ENCODE measurements at places on chromosomes 1 and 21.
A peak's percentile ranks its signal among the peaks of the same experiment; 100 is the strongest.

DNA sequence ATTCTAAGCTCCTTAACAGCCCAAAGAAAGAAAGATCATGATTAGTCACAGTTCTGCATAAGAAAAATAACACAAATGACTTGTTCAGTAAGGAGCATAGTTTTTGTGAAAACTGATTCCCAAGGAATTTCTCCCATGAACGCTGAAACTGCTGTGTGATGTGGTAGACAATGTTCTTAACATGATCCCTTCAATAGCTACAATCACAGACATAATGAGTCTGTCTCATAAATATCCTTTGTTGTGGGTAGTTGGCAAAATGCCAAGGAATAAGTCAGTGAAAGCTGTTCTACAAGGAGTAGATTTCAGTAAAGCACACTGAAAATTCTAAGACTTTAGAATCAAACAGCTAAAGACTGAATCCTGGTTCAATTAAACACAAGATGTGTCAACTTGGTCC is 404.8 kb downstream of the HLX start:
- peak; percentile 69 for DNase-seq

DNA sequence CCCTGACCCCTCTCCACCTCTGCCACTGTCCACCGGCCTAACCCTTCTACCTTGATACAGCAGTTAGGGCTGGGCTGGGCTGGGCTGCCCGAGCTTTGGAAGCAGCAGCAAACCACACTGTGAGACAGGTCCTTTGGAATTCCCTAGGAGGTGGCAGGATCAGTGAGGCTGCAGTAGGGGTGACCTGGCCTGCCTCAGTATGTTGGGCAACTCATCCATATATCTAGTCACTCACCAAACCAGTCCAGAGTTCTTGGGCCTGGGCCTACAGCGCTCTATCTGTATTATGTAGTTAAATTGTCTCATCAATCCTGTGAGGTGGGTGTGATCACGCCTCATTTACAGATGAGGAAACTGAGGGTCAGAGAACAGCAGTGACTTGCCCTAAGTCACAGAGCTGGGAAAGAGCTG is 13.3 kb upstream of the SYNC start:
- DNase-seq: no peak

GRCh38 chr1:87219141-87219540 is 109.5 kb upstream of the LMO4 start:
- DNase-seq: no peak

- DNase-seq: no peak
These were observed 143.9 kb downstream of the GALNT2 start for GRCh38 chr1:230210981-230211336.

DNA sequence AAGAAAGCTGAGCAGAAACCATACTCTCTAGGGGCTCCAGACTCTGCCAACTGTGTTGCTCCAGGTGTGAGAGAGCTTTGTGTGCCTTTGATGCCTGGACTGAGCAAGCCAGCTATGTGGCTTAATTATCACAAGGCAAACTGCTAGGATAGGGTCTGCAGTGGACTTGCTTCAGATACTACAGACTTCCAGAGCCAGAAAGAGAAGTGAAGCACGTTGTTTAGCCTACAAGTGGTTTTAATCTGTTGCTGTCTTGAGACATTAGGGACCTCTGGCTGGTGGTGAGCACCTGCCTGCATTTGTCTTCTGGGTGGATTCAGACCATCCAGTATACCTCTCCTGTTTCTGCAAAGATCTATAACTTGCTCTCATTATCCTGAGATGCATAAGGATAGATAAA is 353.4 kb upstream of the PLXNA2 start:
- no peak for DNase-seq

DNA sequence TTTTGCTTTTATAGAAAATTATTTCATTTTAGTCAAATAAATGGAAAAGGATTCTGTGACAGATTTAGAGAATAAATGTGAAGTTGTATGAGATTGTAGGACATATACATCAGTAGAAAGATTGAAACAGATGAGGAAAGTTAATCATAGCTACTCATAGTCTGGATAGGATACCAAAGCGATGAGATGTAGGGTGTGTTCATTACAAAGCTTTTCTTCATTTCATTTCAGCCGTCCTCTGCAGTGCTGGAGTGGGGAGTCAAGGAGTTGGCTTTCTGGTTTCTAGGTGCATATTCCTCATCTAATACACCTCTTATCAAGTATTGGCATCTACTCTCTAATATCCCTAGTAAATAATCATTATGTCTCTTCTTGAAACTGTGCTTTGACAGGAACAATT is 149.5 kb upstream of the NEGR1 start:
- DNase-seq: no peak

- DNase-seq: peak; percentile 10
These were observed 3.4 kb downstream of the TNFRSF18 start for GRCh38 chr1:1202831-1203560.

DNA sequence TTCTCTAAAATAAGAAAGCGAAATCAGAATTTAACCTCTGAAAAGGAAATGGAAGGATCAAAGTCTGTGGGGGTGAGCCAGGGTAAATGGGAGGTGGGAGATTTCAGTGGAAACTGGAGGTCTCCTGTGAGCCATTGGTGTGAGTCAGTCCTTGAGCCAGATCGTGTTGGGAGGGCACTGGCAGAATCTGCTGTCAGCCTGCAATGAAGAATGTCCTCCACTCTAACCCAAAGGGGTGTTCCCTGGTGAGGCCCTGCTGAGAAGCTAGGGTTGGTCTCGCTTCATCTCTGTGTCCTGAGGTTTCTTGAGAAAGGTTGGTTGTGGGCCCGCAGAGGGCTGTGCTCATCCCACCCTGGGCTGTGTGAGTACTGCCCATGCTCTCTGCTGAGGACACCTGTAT is 2.4 kb downstream of the QSOX1 start:
- DNase-seq: no peak

DNA sequence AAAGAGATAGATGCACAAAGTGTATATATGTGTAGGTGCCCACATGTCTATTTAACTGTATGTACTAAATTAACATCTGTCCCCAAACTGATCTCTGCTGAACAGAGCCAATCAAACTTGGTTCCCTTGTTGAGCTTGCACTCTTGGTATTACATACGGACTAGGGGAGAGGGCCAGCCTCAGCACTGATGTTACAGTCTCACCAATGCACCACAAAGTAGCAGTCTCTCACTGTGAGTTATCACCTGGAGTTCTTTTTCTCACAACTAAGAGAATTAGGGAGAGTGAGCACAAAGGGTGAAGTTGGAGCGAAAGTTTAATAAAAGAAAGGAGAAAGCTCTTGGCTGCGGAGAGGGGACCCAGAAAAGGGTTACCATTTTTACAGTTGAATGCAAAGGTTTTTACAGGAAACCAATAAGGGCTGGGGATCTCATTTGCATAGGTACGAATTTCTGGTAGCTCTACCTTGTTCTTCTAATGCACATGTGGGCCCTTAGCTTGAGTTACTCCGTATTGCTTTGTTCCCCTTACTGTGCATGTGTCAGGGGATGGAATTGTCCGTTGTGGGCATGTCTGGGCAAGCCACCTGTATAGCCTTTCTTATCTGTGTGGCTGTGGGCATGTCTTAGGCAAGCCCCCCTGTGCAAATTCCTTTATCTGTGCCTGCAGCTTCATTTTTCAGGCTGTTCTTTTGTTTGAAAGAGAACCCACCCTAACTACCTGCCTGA is 13.3 kb upstream of the CHI3L2 start:
- peak; percentile 76 for DNase-seq

DNA sequence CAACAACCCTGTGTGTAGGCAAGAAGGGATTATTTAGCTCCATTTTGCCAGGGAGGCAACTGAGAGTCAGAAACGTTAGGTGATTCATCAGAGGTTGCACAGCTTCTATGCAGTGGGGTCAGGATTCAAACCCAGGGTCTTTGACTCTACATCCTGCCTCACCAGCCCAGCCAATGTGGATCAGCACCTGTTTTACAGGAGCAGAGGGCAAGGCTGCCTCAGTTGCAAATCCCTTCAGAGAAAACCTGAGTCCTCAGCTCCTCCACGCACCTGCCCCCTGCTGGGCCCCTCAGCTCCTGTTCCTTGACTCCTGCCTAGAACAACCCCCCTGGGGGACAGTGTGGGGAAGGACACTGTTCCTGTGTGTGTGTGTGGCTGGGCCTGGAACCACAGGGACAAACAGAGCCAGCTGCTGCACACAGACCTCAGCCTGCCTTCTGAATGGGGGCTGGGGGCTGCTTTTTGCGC is 61.6 kb downstream of the LRRN2 start:
- DNase-seq: no peak

GRCh38 chr21:42781150-42781970 is 98.0 kb downstream of the WDR4 start:
- peak; percentile 30 for DNase-seq

DNA sequence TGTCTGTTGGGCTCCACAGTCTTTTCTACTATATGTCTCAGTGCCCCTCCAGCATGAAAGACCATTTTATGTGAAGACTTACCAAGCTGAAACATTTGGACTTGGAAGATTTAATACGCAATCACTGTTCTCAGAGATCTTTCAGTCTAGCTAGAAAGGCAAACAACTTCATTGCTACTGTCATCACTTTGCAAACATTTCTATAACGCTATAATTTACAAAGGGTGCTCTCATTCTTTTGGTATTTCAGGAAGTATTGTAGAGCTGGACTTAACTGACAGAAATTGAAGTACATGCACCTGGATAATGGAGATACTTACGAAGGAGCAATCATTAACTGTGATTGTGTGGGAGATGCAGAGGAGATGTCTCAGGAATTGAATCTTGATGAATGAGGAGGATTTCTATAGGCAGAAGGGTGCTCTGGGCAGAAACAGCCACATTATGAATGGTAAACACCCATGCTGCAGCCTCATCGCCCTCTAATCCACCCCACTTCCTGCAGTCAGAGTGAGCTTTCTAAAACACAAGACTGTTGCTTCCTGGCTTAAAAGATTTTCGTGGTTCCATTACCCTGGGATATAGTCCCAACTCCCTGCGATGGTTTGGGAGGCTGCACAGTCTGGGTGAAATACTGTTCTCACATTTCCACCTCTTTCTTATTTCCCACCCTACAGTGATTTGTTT is 75.1 kb upstream of the GNG12 start:
- DNase-seq: no peak

- peak; percentile 19 for DNase-seq
These were observed 33.0 kb upstream of the ZBTB8B start for GRCh38 chr1:32431736-32432400.

- no peak for DNase-seq
These were observed 185.4 kb downstream of the TTLL7 start for GRCh38 chr1:83813576-83813975.

DNA sequence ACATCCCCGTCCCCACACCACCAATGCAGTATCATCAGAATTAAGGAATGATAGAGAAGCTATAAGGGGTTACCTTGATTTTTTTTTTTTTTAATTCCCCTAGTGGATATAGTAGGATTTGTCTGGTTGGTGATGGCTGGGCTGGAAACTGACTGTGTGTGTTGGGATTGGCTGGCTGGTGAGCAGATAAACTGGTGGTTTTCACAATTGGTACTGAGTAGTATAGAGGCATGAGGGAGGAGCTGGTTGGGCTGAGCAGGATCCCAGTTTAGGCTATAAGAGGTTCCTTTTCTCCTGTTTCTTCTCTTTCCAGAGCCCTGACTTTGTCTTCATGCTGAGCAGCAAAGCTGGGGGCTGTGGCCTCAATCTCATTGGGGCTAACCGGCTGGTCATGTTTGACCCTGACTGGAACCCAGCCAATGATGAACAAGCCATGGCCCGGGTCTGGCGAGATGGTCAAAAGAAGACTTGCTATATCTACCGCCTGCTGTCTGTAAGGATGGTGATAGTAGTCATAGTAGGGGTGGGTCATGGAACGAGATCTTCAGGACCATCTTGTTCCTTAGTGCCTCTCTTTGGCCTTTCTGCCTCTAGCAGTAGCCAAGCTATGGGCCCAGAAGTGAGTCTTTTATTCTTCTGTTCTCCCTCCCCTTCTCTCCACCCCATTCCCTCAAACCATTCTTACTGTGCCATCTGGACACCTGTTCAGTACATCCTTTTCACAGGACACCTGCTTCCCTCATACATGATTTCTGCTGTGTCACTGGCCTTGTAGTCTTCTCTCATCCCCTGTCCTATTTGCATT is 26.9 kb downstream of the RAD54L start:
- DNase-seq: no peak

DNA sequence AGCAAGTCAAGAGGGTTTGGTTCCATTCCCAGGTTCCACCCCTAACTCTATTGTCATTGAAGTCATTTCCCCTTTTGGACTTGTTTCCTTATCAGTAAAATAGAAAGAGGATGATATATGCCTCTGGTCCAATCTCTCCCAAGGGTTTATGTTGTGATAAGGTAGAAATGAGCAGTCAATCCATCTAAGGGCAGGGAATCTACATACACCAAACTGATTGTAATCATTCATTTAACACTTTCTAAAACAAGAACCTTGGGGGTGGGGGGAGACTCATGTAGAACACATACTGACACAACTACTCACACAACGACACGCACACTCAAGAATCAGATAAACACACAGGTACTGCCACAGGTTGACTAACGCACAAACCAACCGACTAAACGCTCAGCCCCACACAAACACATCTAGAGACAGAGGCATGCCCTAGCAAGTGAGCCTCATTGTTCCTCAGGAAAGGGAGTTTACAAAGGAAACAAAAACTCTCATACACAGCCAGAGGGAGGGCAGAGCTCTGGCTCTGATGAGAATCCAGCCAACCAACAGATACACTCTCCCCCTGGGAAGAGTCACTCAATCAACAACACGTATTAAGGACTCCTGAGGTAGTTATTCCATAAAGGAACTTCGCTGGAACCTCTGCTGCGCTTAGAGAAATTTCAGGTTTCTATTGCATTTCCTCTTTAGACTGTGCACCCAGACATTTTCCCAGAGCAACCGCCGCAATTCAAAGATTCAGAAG is 1.0 kb downstream of the F11R start:
- peak; percentile 28 for DNase-seq

GRCh38 chr1:236534151-236534651 is 10.4 kb downstream of the LGALS8 start:
- DNase-seq: no peak

DNA sequence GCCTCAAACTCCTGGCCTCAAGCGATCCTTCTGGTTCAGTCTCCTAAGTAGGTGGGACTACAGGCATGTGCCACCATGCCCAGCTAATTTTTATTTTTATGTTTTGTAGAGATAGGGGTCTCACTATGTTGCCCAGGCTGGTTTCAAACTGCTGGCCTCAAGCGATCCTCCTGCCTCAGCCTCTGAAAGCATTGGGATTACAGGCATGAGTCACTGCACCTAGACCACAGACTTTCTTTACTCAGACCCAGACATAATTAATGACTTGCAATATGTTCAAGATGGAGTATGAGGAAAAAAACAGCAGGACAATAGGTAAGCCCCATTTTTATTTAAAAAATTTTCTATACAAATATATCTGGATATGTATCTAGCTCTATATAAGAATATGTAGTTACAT is 13.2 kb downstream of the KANK4 start:
- no peak for DNase-seq

- DNase-seq: no peak
These were observed 43.8 kb downstream of the BATF3 start for GRCh38 chr1:212655668-212656440.

GRCh38 chr1:230052018-230052417 is 15.0 kb upstream of the GALNT2 start:
- no peak for DNase-seq

DNA sequence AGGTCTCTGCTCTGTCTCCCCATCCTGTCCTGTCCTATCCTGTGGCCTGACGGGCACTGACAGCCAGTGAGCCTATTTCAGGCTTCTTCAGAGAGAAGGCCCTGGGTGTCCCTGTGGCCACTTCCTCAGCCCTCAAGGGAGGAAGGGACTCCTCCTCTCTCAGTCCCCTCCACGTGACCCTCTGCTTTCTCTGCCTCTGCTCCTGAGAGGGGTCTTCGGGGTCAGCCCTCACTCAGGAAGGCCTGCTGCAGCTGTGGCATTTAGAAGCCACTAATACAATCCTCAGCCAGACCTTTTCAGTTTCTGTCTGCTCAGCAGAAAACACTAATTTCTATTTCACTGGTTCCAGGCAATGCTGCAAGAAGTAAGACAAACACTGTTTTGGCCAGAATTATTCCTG is 43.6 kb upstream of the ETV3 start:
- no peak for DNase-seq

Measured in umbilical cord (tissue), 2 donors.